NCI-H187 (cell line): ENCODE measurements at places on chromosomes 6 and 20.

GRCh38 chr6:1242446-1242845, 69.5 kb upstream of the FOXQ1 start:
- DNase-seq = no peak

GRCh38 chr6:158518191-158519127, 41.4 kb upstream of the TMEM181 start:
- DNase-seq = peak; percentile 41

DNA sequence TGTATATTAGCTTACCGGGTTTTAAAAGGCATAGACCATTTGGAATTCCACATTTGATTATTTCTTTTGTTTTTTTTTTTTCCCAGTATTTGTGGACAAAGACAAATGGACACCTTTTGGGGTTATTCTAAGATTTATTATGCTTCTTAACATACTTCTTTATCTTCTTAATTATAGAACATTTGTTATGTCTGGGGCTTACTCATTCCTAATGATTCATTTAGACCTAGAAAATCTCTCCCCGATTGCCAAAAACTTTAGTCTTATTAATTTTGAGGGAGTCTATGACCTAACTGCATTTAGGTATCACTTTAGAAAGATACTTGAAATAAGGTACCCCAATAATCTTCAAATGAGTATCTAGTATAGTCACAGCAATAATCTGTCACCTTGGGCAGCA, 170.7 kb upstream of the PREP start:
- DNase-seq = no peak

DNA sequence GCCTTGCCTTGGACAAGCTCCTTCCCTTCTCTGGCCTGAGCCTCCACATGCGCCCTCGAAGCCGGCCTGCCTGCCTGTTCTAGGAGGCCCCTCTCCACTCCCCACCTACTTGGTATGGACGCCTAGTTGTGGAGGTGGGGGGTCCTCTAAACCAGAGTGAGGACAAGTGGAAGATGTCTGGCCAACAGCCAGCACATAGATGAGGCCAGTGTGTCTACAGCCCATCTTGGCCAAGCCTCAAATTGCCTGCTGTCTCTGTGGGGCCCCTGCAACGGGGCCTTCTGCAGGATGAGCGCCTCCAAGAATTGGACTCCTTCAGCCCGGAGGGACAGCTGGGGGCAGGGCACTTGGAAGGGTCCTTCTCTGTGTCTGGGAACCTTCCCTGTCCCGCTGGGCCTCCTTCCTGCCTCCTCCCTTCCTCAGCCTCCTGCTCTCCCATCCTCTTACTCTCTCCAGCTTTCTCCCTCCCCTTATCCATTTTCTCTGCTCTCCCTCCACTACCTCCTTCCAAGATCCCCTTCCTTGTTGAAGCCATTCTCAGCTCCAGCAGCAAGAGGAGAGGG, 1.6 kb downstream of the MDFI start:
- DNase-seq = no peak

DNA sequence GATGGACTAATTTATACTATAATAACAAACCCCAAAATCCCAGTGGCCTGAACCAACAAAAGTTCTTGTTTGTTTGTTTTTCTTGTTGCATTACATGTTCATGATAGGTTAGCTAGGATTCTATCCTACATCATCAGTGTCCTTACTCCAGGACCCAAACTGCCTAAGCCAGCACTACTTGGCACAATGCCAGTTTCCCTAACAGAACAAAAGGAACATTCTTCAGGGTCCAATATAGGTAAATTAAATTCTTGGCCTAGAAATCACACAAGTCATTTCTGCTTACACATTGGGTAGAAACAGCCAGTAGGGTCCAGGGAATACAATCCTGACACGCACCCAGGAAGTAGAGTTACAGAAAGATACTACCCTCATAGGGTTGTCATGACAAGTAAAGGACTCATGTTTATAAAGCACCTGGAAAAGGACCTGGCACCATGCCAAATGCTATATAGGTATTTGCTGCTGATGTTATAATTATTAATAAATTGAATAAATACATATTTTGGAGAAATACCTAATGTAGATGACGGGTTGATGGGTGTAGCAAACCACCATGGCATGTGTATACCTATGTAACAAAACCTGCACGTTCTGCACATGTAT, 38.8 kb downstream of the RCAN2 start:
- no peak for DNase-seq

- no peak for DNase-seq
Measured at GRCh38 chr6:143276436-143276835, 174.1 kb downstream of the ADAT2 start.

DNA sequence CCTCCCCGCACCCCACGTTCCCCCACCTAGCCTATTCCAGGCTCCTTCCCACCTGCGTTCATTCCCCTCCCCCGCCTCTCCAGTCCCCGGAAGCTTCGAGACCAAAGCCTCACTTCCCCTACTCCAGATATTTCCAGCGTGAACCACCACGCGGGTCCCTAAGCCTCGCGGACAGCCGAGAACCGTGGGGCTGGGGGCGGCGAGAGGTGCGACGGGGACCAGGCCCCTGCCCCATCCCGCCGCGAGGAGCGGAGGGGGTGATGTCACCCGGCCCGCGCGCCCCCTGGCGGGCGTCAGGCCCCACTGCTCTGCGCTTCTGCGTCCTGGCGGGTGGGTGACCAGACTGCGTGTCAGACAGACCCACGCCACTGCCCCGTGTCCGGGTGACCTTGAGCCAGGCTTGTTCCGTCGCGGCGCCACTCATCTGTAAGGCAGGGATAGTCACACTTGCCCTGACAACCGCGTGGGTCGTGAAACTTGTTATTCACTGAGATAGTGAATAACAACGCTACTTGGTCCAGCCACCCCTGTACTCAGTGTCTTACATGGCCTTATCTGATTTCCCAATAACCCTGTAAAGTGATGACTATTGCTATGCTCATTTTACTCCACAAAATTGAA, 9.0 kb upstream of the HSP90AB1 start:
- DNase-seq = peak; percentile 54

DNA sequence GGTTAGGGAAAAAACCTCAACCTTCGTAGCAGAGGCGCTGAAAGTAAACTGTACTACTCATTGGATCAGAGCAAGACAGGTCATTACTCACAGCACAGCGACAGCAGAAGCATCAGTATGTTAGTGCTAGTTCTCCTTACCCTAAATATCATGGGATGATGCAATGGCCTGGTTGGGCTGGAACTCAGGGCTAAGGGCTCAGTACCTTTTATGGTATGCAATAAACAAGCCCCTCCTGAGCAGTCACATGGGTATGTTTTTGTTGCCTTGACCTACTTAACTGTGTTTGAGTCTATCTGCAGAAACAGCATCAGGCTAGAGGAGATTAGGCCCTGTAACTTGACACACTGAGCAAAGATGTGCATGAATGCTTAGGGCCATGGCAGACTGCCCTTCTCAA, 369.4 kb upstream of the IMPG1 start:
- DNase-seq = no peak

- DNase-seq = no peak
Measured at GRCh38 chr6:30813631-30814145, 69.3 kb upstream of the IER3 start.
